CD4-positive, alpha-beta T cell treated with Interferon alpha-2 for 1 hour (primary cell): ENCODE measurements at places on chromosomes 4 and X.

- DNase-seq = no peak
Measured at GRCh38 chrX:13892856-13893255, 76.0 kb upstream of the GPM6B start.

- DNase-seq = no peak
Measured at GRCh38 chrX:57640674-57641016, 39.4 kb downstream of the NLRP2B start.

- DNase-seq = no peak
Measured at GRCh38 chr4:8473920-8474590, 33.5 kb downstream of the TRMT44 start.

- no peak for DNase-seq
Measured at GRCh38 chr4:23028875-23029274, 336.1 kb downstream of the GBA3 start.

DNA sequence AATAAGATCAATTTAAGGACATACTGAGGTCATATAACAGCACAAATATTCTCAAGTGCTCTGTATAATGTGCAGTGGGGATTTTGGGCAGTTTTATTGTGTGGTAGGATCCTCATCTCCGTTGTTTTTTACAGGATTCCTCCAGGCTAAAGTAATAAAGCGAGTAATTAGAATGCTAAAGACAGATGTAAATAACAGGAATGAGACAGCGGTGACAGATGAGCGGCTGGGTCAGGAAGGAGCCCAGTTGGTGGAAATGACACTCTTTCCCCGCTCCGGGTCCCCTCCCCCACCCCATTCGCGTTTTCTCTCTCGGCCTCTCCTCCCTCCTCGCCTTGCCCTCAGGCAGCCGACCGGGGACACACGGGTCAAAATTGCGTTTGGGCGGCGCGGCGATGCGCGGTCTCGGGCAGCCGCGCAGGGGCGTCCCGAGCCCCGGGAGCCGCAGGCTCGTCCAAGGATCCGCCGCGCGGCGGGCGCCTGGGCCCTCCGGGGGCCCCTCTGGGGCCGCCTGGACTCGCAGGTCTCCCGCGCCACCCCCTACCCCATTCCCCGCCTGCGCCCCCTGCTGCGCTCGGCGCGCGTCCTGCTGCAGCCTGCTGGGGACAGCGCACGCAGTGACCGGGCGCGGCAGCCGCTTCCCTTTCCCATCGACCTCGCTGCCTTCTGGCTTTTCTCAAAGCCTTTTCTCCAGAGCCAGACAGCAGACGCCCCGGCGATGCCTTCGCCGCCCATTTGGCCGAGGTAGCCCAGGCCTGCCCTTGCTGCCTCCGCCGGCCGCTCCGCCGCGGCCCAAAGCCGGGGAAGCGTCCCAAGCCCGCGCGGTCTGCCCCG, 16.2 kb downstream of the POU4F2 start:
- no peak for DNase-seq

DNA sequence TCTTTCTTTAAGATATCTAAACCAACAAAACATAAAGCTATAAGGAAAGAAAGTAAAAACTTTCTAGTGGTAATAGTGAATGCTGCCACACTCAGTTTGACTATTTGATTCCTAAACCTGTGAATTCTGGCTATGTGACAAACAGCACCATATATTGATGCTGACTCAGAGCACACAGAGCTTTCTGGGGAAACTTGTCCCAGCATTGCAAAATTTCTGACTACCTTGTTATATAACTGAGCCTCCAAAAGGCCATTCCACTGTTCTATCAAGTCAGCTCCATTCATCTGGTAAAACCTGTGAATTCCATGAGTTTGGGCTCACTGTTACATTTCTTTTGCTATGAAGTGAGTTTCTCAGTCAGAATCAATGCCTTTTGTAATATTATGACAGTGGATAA, 1229.7 kb downstream of the PCDH18 start:
- DNase-seq = no peak

- no peak for DNase-seq
Measured at GRCh38 chrX:149372866-149373265, 132.2 kb downstream of the IDS start.

DNA sequence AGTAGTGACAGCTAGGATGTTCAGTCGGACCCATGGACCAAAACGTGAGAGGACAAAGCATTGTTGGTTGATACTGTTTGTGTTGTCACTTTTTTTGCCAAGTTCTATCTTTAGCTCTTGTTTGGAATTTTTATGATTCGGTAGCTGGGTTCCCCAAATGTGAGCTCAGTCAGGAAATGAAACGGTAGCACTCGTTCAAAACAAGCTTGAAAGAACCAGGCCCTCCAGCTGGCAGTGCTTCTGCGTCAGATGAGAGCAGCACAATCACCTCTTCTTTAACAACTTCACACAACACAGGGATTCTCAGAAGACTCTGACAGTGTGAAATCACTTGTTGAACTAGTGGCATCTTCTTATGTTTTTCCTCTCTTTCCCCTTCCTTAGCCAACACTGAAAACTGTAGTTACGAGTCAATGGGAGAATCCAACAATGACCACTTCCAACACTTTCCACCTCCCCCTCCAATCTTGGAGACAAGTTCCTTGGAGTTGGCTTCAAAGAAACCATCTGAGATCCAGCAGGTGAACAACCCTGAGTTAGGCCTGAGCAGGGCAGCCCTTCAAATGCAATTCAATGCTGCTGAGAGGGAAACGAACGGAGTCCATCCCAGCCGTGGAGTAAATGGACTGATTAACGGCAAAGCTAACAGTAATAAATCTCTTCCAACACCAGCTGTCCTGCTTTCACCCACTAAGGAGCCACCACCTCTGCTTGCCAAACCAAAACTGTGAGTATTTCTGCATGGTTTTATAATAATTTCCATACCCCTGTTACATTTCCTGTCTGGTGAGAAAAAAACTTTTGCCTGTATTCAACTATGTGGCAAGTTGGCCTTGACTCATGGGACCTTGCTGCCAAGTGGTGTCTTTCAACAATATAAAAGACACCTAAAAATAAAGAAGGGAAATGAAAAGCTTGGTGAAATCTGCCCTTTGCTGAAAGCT, 214.6 kb downstream of the PALLD start:
- no peak for DNase-seq

GRCh38 chrX:29535212-29536162, 679.9 kb upstream of the MAGEB2 start:
- DNase-seq = no peak

- DNase-seq = no peak
Measured at GRCh38 chrX:69097451-69098236, 67.6 kb downstream of the PJA1 start.

DNA sequence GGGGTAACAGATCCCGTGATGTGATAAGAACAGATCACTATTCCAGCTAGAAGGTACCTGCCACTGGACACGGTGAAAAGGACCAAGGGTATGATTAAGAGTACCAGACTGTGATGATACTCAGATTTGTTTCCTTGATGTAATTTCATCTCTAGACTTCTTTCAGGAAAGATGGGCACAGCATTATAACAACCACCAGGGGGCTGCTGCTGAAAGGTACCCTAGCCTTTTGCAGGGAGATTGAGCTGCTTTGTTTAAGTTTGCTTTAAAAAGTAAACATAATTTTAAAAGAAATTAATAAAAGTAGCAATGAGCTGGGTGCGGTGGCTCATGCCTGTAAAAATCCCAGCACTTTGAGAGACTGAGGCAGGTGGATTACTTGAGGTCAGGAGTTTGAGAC, 145.4 kb downstream of the EMCN start:
- peak; percentile 7 for DNase-seq

- no peak for DNase-seq
Measured at GRCh38 chrX:72735561-72735960, 21.5 kb upstream of the PHKA1 start.

GRCh38 chr4:106582103-106582502, 213.5 kb upstream of the GIMD1 start:
- no peak for DNase-seq

GRCh38 chrX:2690856-2691542, at the start of gene CD99:
Gene CD99 (plus strand): TSS chrX:2691295. CDS start chrX:2691361, 66 bp downstream.
- DNase-seq = peak; percentile 93

- peak; percentile 12 for DNase-seq
Measured at GRCh38 chrX:71998836-71999509, 88.3 kb downstream of the NHSL2 start.

DNA sequence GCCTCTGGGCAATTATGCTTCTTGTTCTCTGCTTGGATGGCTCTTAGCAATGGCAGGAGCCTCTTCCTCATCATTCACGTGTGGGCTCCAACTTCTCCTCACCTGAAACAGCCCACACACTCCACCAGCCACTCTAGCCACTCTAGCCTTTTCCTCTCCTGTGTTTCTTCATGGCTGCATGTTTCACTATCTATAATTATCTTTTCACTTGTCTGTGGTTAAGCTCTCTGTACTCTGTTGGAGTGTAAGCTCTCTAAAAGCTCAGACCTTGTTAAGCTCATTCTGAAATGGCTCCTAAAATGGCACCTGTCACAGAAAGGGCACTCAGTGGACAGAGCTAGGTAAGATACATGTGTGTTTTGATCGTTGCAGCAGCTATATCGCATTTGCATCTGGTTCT, 80.0 kb downstream of the SH3KBP1 start:
- DNase-seq = no peak

DNA sequence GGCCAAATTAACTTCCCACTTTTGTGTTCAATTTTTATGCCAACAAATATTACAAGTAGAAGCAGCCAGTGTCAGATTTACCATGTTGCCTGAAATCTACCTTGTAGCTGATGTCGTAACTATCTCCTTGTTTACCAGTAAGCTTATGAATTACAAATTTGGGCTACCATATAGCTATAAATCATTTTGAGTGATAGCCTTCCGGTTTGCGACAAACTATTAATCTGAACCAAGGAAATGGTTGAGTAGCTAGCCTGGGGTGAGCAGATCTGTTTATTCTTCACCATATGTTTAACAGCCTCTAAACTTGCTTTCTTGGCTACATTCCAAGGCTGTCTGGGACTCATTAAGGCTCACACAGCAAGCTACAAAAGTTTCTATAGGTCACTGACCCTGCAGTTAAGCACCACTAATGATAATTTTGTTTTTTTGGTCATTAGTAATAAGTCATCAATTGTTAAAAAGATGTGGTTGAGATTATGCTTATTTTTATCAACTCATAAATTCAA, 218.7 kb upstream of the SPOCK3 start:
- DNase-seq = no peak

DNA sequence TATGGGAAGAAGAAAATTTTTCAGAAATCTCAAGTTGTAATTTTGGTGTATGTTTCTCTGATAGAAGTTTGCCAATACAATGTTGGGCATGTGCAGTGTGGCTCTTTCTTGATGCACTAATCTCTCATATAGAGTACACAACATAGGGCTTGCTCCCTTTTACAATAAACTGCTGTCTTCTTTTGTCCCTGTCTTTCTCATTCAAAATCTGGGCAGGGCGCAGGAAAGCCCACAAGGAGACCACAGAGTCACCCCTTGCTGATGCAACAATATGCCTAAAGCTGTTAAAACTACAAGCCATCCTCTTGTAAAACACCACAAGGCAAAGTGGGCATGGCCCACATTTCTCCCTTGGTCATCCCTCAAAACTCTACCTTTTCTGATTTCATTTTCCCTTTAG, 63.4 kb upstream of the TBC1D9 start:
- no peak for DNase-seq

DNA sequence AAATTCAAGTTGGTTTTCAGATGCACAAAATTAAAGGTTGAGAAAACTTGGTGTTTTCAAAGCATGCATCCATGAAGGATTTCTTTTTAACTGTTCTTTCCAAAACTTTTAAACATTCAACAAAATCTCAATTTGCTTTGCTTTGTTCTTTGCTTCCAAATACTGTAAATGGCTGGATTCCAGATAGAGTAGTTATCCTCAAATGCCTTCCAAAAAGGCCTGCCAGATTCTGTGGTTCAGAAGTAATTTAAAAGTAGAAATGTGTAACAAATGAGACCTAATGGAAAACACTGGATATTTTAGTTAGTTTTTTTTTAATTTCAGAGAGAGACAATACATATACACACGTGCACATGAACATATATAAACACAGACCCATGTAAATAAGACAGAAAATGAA, 97.3 kb downstream of the NR3C2 start:
- no peak for DNase-seq

DNA sequence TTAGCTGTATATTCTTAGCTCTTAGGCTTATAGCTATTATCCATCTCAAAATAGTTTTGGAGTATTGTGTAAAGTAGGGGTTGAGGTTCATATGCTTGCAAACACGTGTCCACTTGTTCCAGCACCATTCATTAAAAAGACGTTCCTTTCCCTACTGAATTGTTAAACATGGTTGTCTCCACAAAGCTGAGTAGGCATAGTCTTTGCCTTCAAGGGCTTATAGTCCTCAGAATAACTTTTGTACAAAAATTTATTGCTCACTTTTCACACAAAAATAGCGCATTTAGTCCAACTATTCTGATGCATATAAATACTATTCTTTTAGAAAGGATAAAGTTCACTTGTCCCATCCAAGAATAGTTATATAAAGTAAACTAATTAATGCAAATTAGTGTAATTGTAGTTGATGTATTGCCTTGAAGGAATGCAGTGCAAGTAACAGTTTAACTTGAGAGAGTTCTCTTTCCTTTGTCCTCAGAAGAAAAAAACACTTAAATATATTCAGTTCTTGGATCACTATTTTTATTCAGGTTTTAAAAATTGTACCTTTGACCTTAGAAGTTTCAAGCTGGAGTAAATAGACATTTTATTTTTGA, 14.1 kb downstream of the LRIT3 start:
- DNase-seq = no peak

GRCh38 chrX:48058621-48059295, 12.7 kb downstream of the ZNF630 start:
- no peak for DNase-seq

DNA sequence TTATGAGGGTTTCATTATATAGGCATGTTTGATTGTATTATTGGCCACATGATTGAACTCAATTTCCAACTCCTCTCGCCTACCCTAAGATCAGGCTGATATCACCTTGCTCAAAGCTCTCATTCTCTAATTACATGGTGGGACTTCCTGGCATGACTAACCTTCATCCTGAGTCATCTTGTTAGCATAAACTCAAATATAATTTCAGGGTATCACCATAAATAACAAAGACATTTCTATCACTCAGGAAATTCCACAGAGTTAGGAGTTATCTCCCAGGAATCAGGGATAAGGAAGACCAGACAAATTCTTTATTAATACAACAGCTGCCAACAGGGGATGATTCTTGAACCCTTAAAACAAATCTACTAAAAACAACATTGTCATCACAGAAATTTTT, 90.7 kb downstream of the NDST3 start:
- no peak for DNase-seq

DNA sequence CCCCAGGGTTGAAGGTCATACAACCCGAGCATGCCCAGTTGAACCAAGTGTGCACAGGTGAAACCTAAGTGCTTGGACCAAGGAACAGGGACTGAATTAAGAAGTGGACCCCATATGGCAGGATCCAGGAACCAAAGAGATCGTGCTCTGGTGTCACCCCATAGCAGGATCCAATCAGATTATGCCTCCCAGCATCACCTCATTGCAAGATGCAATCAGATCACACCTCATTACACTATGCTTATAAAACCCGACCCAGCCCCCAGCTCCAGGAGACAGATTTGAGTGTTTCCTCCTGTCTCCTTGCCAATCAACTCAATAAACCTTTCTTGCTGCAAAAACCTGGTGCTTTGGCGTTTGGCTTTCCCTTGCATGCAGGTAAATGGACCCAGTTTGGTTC, 37.6 kb downstream of the EFHC2 start:
- DNase-seq = no peak
